ENCODE measurements at places on chromosomes 12 and 14.

DNA sequence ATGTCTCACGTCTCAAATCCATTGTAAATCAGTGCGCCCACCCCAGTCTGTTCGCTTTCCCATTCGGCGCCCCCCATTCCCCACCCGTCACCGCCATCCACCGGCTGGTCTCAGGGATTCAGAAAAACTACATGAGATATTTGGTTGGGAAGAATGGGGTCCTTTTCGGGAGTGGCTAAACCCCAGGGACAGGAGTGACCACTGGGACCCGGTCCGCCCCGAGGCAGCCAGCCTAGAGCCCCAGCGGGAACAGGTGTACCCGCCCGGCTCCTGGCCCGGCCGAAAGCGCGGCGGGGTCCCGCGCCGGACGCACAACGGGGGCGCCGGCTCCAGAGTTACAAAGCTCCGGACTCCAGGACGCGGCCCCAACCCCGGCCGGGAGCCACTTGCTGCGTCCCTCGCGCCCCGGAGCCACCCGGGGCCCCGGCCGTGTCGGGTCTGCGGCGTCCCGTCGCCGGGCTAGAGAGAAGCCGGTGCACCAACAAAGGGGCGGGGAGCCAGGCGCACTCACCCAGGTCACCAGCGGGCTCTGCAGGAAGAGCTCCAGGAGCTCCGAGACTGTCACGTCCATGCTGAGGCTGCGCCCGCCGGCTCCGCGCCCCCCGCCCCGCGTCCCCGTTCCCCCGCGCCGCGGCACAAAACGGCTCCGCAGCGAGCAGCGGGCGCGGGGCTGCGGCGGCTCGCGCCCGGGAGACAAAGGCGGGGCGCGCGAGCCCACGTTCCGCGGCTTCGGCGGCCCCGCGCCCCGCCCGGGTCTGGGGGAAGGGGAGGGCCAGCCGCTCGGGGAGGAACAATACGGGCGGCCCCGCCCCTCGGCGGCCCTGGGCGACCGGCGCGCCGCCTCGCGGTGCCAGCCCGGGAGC lies at the start of gene CCDC88C:
TSS of gene CCDC88C (minus strand) at position 701 of the 863 bp plus-strand sequence. CDS start at position 571, 130 bp downstream.
- no peak for DNase-seq

GRCh38 chr12:114013575-114014345 lies 47.6 kb upstream of the RBM19 start:
- peak; percentile 48 for DNase-seq

DNA sequence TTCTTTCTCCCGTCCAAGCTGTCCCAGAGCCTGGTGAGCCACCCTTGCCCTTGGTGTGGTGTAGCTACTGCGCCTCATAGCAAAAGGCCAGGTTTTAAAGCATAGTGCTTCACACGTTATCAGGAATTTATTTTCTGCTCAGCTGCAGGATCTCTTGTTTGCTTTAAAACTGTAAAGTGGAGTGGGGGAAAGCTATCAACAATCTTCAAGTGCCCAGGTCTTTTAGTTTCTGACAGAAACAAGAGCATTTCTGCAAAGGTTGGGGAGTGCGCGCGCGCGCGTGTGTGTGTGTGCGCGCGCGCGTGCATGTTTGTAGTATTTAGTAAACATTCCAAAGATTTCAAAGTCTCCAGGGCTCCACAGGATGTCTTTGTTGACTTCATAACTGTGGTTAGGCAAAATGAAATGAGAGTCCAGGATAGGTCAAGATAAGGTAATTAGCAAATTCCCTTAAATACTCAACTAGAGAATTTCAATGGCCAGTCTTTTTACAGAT lies 45.5 kb downstream of the EML1 start:
- peak; percentile 24 for DNase-seq

DNA sequence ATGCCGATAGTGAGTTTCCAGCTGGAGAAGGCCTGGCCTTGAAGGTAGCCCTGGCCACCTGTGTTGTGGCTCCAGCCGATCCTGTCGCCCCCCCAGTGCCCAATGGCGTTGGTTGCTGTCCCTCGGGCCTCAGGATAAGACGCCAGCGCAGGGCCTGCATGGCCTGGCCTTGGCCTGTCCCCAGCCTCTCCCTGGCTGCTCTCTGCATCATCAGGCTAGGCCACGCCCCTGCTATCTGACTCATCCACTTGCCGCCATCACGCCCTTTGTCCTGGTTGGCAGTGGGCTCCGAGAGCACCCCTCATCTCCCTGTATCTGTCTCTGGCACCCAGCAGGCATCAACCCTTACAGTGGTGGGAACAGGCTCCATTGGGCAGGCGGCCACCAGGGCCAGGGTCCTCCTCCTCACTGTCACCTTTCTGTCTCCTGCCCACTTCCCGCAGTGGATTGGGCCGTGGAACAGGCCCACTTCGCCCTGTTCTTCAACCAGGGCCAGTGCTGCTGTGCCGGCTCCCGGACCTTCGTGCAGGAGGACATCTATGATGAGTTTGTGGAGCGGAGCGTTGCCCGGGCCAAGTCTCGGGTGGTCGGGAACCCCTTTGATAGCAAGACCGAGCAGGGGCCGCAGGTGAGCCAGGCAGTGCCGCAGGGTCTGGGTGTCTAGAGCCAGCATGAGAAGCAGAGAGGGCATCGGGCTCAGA lies 25.6 kb downstream of the ALDH2 start:
- peak; percentile 39 for DNase-seq

- peak; percentile 99 for DNase-seq
Observed at GRCh38 chr12:28130625-28131598, 59.3 kb upstream of the CCDC91 start.

GRCh38 chr14:102424923-102425322 lies 62.2 kb downstream of the TECPR2 start:
- no peak for DNase-seq
